ENCODE measurements at places on chromosomes 3 and 15.

GRCh38 chr3:126024049-126024854, 55.3 kb downstream of the ROPN1B start:
- DNase-seq: no peak

DNA sequence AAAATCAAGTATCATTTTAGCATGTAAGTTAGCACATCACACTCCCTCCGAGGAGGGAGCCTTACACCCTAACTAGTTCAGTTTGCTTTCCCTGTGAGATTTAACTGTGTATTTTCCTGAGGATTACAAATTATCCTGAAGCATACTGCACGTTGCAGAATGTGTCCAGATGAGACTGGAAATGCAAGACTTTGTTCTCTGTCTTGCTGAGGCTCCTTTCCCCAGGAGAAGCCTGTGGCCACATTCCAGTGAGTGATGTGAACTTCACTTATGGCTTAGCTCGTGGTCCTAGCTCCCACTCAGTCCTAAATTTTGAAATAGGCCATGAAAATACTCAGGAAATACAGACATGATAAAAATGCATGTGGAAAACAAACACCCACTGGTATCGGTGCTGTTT, 23.7 kb downstream of the PDZRN3 start:
- no peak for DNase-seq

GRCh38 chr15:75138016-75138999, 63.4 kb upstream of the C15orf39 start:
- DNase-seq: no peak

DNA sequence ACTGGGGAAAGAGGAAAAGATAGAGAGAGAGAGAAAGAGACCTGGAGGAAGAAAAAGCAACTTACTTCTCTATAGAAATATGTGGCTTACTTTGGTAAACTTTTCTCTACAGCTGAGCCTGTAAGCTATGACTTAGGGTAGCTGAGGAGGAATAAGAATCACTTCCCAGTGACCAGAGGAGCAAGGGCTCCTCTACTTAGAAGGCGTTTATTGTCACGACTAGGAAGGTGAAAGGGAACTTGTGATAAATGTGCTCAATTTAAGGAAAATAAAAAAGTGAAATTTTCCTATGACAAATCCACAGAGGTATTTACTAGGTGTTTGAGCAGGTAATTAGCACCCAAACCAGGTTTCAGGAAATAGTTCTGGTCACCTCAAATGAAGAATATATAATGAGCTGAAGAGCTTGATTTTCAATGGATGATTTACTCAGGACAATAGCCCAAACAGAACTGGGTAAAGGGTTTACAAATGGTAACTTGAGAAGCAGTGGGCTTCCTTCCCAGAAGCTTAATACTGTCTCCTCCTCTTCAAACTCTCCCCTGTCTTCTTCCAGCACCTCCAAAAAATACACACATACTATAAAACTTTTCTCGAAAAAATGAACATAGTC, 46.1 kb downstream of the SOX2 start:
- DNase-seq: no peak

DNA sequence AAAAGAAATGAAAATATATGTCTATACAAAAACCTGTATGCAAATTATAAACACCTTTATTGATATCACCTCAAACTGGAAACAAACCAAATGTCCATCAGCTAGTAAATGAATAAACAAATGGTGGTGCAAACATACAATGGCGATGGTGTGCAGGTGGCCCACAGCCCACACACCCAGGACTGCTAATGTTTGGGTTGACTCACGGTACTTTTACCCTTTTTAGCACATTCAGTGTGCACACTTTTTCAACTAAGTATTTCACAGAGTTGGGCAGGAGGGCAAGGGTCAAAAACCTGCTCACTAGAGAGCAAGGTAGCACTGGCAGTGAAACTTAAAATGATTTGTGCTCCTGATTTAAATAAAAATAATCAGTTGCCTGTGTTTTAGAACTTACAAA, 123.1 kb upstream of the BHLHE40 start:
- DNase-seq: no peak

DNA sequence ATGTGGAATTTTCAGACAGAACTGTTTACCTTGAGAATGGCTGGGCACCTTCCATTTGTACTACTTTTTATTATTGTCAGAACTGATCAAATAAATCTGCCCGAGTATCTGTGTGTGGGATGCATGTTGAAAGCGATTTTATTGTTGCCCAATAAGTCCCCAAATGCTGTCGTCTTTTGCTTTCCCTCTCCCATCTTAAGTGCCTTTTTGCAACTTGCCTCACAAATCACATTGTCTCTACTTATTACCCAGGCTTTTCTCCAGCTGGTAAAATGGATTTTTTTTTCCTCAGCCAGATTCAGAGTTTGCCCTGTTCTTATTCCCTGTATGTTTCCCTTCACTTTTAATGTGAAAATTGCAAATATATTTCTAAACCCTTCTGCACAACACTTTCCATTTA, 163.1 kb downstream of the CNTN4 start:
- DNase-seq: no peak

DNA sequence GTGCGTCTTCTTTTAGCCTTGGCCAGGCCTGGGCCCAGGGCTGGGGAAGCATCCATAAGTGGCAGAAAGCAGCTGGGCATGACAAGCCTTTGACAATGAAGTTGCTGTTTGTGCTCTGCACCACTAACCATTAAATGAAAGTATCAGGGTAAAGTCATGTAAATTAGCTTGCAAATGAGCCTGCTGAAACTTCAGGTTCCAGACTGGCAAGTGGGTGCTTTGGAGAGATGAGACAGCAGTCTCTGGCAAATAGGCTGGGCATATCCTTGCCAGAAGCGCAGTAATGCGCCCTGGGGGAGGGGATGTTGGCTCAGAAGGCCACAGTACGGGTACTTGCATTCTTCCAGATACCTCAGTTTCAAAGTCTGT, 40.7 kb downstream of the RAB6B start:
- DNase-seq: no peak

DNA sequence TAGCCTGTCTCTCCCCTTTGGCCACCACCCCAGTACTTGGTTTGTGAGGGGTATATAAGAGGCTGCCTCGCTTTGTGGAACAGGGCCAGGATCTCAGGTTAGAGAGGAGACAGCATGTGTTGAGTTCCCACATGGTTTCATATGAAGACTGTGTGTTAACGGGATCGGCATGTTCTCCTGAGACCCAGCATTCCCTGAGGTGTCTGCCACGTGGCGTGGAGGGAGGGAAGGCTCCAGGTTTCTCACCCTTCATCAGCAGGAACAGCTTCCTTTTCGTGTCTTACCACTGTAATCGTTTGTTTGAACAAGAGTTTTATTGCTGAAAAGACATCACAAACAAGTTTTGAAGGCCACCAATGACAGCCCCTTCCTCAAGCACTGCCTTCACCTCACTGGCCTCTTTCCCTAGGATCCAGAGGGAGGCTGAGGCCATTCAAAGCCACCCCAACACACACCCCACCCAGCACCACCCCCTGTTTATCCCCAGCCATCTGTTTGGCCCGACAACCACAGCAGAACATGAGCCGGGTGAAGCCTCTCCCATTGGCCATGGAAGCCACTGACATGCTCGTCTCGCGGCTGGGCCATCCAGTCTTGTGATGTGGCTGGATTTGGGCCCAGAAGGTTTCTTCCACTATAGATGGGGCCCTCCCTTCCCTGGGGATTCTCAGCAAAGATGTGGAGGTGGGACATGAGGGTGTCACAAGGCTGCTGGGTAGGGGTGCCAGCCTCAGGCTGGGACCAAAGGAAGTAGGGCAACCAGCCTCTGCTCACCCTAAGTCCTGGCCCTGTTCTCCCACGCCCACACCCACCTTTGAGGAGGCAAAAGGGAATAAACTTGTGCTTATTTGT, 10.0 kb downstream of the BHLHE40 start:
- no peak for DNase-seq

DNA sequence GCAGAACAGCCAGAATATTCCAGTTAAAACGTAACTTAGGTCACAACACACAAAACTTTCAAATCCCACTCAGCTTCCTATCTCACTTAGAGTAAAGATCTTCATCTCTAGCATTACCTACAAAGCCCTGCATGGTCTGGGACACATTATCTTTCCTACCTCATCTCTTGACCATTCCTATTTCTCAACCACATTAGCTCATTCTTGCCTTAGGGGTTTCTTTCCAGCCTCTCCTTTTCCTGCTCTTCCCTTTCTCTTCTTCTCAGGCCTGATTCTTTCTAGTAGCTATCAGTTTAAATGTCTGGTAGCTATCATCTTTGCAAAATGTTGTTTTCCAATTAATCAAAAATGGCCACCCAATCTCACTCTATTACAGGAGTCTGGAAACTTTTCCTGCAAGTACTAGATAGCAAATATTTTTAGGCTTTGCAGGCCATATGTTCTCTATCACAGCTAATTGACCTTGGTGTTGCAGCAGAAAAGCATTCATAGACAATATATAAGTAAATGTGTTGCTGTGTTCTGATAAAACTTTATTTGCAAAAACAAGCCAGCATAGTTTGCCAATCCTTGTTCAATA, 15.1 kb upstream of the CBLB start:
- DNase-seq: no peak

DNA sequence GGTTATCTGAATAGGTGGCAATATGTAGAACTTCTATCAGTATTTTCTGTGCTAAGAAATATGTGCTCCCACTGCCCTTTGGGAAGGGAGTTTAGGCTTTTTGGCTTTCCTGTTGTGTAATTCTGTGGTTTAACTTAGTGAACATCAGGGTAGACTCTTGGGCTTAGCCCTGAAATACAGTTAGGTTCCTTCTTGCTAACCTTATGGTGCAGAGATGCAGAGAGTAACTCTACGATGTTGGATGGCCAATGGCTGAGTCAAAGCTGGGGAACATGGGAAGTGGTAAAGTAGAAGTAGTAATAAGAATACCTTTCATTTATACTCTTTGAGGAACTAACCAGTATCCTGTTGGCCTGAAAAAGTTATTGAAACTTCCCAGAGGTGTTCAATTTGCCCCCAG, 80.8 kb upstream of the IL12A start:
- no peak for DNase-seq

- DNase-seq: no peak
Observed at GRCh38 chr3:58524326-58524888, 12.6 kb downstream of the ACOX2 start.

Data from GM12892 (cell line).